ENCODE measurements at places on chromosomes 1 and 21. TPM values are rescaled to one million over a fixed set of nuclear protein-coding genes. Genes with fewer than 3 reads are reported as not detected.

The MINDY1 gene
- total RNA-seq: 16.5 TPM

The AADACL3 gene
- not detected for total RNA-seq

The FCRL1 gene
- total RNA-seq: 306 TPM

The MPL gene
- not detected for total RNA-seq

The DNALI1 gene
- total RNA-seq: not detected

The RNU1-3 gene
- total RNA-seq: 4,541 TPM

The ESPN gene
- not detected for total RNA-seq

The CYP4Z1 gene
- total RNA-seq: not detected

The HCN3 gene
- total RNA-seq: 9.0 TPM

The LRRC38 gene
- not detected for total RNA-seq

The LMX1A gene
- not detected for total RNA-seq

- no peak for DNase-seq
These were observed 8.7 kb upstream of the COL6A1 start for GRCh38 chr21:45972716-45973474.

DNA sequence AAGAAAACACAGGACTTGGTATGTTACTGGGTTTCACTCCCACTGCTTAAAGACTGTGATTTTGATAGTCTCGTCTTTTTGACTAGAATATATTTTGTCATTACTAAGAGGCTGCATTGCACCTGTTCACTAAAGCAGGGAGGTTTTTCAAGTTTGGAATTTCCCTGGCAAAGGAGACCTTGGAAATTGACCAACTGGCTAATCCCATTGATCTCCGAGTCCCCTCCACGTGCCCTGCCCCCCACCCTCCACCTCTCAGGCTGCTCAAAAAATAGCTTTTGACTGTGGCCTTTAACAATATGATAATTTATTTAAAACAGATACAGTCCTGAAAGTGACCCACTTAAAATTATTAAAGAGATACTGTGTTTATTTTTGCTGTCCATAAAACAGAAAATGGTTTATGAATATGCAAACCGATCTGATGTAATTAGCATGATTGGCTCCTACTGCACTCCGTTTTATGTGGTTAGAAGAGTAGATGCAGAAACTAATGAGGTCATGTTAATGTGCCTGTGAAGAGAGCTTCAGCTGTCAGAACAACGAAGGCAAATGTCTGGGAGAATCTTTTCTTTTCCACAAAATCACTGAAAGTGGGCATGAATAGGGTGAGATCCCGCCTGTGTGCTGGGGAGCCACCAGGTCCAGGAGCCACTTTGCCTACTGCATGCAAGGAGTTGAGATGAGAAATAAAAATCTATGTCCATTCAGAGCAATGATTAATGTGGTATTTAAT is 361.5 kb downstream of the RRAGC start:
- no peak for DNase-seq

DNA sequence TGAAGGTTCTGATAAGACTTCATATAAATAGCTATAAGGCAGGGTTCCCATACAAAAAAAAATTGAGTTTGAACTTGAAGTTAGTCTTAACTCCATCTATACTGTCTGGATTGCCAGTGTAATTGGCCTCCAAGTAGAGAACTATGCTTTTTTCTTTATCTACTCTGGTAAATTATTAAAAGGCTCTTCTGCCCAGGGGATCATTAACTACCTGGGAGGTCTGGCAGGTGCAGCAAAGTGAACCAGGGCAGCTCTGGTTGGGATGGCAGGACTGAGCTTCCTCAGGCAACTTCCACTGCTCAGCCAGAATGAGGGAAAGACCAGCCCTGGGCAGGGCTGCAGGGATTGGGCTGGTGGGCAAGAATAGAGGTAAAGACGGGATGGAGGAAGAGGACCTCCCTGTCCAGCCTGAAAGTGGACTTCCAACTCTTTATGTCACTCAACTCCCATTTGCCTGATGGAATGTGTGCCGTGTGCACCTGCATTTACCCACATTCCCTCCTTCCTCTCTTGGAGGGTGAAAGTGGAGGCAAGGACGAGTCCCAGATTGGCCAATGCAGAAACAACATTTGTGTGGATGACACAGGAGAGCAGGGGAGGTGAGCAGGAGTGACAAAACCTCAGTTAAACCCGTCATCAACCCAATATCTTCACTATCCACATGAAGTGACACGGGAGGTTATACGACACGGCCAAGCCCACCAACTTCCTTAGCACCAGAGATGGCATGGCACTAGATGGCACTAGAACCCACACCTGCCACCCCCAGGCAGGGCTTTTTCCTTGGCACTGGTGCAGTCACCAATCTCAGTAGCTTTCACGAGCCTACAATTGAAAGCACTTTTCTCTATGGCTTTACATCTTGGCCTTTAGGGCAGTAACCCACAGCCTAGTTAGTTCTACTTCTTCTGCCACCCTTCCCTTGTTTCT is 25.2 kb downstream of the CCN1 start:
- DNase-seq: no peak

GRCh38 chr1:7401814-7402547 is 369.1 kb upstream of the VAMP3 start:
- DNase-seq: no peak

GRCh38 chr1:46362158-46362557 is 21.6 kb downstream of the NSUN4 start:
- no peak for DNase-seq

DNA sequence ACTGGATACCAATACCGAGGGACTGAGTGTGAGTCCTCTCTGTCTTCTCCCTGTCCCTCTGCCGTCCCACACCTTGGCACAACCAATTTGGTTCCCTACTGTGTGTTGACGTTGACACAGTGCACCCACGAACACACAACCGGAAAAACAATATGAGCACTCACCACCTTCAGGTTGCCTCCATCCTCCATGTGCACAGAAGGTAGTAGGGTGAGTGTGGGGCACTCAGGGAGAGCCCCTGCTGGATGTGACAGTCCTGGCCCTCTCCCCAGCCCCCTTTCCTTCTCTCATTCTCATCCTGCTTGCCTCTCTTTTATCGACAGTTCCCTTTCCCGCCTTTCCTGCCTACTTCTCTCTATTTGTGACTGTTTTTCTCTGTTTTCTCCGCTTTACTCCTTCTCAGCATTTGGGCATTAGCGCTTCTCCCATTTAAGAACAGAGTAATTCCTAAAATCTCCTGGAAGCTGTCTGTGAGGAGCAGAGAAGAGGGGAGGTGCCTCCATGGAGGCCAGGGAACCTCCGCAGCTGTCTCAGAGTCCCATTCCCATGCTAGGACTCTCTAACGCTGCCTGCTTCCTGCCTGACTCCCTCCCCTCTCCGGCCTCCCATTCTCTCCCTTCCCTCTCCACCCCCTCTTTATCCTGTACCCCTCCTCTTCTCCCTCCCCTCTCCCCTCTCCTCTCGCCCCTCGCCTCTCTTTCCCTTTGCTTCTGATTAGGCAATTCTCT is 16.4 kb downstream of the CADM3 start:
- peak; percentile 18 for DNase-seq

DNA sequence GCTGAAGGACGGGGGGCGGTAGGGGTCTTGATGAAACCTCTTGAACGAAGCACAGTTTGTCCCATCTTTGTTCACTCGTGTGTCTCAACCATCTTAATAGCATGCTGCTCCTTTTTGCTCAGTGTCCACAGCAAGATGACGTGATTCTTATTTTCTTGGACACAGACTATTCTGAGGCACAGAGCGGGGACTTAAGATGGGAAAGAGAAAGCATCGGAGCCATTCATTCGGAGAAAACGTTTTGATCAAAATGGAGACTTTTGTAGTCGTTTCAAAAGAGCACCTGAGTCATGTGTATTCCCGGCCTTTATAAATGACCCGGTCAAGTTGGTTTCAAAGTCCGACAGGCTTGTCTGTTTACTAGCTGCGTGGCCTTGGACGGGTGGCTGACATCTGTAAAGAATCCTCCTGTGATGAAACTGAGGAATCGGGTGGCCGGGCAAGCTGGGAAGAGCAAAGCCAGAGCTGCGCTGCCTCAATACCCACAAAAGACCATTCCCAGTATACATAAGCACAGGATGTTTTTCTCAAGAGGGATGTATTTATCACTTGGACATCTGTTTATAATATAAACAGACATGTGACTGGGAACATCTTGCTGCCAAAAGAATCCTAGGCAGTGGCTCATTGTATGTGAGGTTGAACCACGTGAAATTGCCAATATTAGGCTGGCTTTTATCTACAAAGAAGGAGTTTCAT is 18.5 kb downstream of the ETS2 start:
- DNase-seq: no peak

- DNase-seq: no peak
These were observed 38.0 kb downstream of the ERG start for GRCh38 chr21:38460171-38460742.

DNA sequence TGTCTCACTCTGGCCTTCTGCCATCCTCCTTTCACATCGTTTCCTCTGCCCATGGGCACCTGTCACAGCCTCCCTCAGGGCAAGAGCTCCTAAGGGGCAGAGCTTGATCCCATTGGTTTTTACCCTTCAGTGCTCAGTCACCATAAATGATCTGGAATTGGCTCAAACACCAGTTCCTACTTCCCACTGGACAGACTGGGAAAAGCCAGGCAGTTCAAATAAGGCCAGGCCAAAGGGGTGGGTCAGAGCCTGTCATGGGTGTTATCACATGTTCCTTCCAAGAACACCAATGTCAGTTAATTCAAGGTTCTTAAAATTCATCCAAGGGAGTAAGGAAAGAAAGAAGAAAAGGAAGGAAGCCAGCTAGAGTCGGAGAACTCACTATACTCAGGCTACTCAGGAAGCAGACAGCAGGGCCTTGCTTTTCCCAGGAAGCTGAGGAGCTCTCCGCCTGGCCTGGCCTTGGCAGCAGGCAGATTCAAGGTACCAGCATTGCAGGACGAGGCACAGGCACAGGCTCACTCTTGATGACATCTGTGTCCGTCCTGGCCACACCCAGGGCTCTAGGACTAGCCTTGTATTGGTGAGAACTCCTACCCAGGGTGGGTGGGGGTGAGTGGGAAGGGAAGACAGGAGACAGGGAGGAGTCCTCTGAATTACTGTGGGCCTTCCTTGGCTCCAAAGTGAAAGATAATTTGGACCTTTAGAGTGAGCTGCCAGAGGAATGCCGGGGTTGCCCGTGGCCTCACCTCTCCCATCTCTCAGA is 32.2 kb upstream of the ARTN start:
- DNase-seq: no peak

GRCh38 chr1:194042736-194043135 is 856.3 kb upstream of the B3GALT2 start:
- no peak for DNase-seq

GRCh38 chr1:19457607-19458006 is 27.7 kb downstream of the CAPZB start:
- DNase-seq: no peak

DNA sequence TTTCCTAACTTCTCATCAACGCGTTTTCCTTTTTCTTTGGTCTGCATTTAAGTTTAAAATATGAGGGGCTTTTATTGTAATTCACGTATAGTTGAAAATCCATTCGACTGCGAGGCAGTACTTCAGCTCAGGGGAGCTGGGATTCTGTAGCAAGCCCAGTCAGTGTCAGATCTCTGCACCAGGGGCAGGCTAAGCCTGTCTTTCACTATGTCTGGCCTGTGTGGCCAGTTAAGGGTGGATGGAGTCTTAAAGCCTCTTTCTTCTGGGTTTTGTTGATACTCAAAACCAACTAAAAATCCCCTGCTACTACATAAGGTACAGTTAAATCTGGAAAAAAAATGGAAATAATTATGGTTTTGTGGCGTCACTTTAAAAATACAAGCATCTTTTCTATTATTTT is 124.7 kb downstream of the TYW3 start:
- no peak for DNase-seq

DNA sequence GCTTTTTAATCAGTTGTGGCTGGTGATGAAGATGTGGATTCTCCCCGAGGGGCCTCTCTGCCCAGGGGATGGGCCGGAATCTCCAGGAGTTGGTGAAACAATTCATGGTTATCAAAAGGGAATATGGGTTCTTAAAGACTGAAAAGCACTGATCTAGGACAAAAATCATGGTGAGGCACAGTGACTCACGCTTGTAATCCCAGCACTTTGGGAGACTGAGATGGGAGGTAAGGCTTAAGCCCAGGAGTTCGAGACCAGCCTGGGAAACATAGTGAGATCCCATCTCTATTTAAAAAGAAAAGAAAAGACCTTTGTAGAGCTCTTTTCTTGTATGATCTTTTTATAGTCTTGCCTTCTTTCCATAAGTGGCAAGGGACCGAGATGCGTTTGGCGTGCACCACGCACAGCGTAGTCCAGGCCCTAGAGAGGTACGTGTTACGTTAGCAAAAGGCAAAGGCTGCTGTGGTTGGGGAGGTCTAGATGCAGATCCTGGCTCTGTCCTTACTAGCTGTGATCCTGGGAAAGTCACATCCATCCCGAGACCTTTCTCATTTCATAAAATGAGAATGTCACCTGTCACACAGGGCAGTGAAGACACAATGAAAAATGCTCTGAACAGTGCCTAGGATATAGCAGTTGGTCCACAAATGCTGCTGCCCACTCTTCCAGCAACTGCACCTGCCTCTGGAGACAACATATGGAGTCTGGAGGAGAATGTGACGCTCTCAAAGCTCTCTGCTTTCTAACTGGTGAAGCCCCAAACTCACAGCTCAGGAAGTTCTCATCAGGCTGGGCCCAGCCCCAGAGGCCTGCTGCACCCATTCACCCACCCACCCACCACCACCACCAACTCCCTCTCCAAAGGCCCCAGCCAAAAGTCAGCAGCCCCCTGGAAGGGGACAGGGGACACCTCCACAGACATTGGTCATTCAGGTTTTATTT is 54.8 kb downstream of the KIF21B start:
- DNase-seq: no peak

DNA sequence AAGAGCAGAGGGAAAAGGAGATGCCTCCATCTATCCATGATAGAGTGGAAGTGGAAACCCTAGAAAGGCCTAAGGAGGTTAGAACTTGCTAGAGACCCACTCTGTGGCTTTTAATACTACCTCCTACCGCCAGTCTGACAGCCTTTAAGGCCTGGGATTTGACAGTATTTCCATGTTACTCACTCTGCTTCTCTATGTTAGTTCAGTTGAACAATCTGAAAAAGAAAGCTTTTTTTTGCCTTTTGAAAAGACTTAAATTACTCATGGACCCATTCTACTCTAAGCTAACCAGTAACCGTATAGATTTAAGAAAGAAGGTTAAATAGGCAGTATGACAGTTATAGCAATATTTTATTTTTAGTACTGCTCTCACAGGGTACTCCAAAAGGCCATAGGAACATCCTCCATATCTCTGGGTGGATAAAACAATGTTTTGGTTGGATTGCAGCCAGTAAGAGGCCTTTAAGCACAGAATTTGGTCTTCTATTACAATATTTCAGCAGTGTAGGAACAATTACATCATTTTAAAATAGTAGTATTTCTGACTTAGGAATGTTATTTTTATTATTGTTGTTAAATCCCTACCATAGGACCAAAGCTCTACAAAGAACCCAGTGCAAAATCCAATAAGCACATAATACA is 15.9 kb upstream of the GPR25 start:
- DNase-seq: no peak

GRCh38 chr1:54064299-54064698 is 10.9 kb downstream of the TCEANC2 start:
- no peak for DNase-seq

Data from B cell (primary cell).